ENCODE measurements at places on chromosomes 2 and 18.

DNA sequence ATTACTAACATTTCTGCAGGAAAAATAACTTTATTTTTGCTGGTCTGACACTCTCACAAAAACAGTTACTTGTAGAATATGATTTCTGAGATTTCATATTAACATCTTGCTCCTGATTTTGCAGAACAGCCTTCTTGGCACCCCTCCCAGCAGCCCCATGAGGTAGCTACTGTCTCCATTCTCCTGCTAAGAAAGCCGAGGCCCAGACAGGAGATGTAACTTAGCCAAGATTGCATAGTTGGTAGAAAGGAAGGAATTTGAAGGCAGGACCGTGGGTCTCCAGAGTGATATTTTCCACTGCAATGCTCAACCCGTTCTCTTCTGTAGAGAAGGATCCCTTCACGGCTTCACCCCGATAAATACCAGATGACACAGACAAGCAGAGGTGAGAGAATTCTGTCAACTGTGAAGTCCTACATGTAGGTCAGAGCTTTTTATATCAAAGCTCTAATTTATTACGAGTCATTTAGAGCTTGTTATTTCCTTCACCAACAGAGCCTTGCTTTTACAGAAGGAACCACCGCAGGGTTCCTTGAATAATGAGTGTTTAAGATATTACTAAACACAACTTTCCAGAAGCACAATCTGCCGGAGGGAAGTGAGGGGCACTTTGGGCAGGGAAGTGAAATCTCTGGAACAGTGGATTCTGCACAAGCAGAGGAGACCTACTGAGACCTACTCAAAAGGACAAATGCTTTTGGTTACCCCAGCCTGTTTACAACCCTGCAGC, 48.0 kb upstream of the MYCN start:
- DNase-seq: no peak

GRCh38 chr2:74959106-74959751, 786 bp downstream of the POLE4 start:
- DNase-seq: no peak

- no peak for DNase-seq
Measured at GRCh38 chr2:47771211-47771610, 11.7 kb upstream of the MSH6 start.

GRCh38 chr2:70380621-70381020, 78.8 kb upstream of the FAM136A start:
- DNase-seq: no peak
